ENCODE measurements at places on chromosomes 16 and 17.

DNA sequence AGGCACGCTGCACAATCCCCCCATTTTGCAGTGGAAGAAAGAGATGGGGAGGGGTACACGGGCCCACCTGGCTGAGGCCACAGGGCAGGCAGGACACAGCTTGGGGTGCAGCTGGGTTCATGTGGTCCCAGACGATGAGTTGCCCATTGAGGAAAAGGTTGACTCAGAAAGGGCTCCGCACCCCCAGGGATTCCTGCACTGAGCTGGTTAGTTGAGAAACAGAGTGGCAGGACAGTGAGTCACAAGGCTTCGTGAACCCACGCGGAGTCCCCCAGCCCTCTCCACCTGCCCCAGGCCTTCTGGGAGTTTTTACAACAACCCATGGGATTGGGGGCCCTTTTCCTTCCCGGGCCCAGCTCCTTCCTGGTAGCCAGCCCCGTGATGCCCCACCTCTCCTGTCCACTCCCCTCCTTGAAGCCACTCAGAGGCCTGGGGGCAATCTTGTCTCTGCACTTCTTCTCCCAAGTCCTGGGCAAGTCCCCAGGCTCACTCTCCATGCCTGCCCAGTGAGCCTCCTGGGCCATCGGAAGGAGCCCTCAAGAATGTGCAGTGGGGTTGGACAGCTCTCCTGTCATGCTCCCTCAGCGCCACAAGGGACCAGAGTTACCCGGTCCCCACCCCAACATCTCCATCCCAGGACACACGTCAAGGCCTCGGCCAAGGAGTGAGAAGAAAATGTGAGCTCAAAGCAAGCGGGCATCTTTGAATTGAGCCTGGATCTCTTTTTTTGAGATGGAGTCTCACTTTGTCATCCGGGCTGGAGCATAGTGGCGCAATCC is 251.2 kb downstream of the PARN start:
- DNase-seq: no peak

- DNase-seq: peak; percentile 79
Observed at GRCh38 chr17:61467416-61468262, 15.4 kb downstream of the TBX4 start.

GRCh38 chr16:74607310-74607961 is 522 bp upstream of the GLG1 start:
- DNase-seq: no peak

DNA sequence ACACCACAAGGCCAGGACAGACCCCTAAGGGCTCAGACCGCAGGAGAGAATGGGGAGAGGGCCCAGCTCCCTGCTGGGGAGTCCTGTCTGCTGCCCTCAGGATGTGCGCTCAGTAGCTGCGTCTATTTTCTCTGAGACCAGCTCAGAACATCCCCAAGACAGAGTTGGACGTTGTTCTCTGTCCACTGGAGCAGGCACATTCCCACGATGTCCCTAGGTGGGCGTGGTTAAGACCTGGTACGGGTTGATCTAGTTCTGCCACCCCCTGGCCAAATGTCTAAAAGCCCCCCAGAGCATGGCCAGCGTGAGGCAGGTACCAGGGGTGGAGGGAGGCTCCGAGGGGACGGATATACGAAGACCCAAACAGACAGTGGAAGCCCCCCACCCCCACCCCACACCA is 842 bp upstream of the CALB2 start:
- no peak for DNase-seq

- DNase-seq: peak; percentile 62
Observed at GRCh38 chr16:48053418-48053745, 102.4 kb downstream of the ABCC12 start.

- DNase-seq: peak; percentile 80
Observed at GRCh38 chr16:2468725-2469398, 2.2 kb upstream of the NTN3 start.

Measured in eye (tissue), 1 donor.